ENCODE measurements at places on chromosomes 1 and 21. TPM values are rescaled to one million over a fixed set of nuclear protein-coding genes. Genes with fewer than 3 reads are reported as not detected.

The SLC44A3 gene
- 31.8 TPM for total RNA-seq

The TTC3 gene
- total RNA-seq = 77.1 TPM

The ALPL gene
- total RNA-seq = 242 TPM

The MTARC2 gene
- 49.9 TPM for total RNA-seq

The NHLH1 gene
- total RNA-seq = 0.18 TPM

GRCh38 chr1:44568128-44568900, 106.0 kb downstream of the TMEM53 start:
- no peaks in the 10 kb centered on the region for H3K4me1 ChIP-seq
- no peaks in the 10 kb centered on the region for H3K36me3 ChIP-seq
- DNase-seq = no peak
- no peak overlapping the region for H3K4me3 ChIP-seq
- no peaks in the 10 kb centered on the region for H3K27me3 ChIP-seq

DNA sequence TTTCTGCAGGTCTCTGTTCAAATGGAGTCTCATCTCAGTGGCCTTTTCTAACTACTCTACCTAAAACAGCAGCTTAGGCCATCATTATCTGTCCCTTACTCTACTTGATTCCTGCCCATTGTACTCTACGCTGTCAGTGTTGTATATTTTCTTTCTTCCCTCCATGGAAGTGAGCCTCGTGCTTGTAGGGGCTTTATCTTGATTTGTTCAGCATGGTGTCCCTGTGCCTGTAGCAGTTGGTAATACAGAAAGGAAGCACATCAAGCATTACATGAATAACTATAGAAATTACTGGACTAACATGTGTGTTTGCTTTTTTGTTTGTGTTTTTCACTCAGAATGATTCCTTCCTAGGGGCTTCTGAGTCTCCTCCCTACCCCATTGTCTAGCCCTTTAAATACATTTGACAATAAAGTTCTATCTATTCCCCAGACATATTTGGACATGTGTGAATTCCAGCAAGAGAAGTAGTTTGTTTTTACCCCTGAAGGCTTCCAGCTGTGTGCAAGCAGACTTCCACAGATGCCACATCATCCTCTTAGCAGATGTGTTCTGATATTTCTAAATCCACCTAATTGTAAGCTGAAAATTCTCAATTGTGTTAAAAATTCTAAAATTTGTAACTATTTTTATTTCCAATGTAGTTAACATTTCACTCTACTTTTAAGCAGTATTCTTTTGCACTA, 40.3 kb downstream of the PRMT2 start:
- H3K36me3 ChIP-seq = no peaks in the 10 kb centered on the region
- H3K27me3 ChIP-seq = peaks cover 5% of the 10 kb centered on the region
- no peak for DNase-seq

DNA sequence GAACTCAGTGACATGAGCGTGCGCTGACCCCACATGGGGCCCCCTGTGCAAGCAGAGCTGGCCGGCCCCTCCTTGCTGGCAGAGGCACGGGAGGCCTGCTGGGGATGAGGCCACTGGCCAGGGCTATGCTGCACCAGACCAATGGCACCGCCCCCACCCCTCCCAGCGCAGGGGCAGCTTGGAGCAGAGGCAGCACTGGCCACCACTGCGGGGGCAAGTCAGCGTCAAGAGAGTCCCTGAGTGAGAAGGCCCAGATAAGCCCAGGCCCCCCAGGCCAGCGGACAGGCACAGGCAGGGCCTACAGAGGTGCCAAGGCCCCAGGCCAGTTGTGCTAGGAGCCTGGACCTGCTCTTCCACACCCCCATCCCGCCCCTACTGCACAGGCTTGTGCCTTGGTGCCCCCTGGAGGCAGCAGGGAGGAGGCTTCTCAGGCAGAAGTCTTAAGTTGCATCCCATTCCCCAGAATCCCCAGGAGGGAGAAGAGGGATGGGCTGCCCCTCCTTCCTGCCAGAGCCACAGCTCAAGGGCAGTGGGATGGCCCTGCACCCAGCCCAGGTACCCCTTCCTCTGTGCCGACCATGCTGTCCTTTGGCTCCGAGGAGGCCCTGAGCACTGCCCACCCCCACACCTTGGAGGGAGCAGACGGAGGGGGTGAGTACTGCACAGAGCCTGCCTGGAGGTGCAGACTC, 35.8 kb downstream of the EPHX1 start:
- peaks cover 46% of the 10 kb centered on the region for H3K36me3 ChIP-seq
- peak; percentile 82 for DNase-seq
- H3K27me3 ChIP-seq = no peaks in the 10 kb centered on the region
- no peak overlapping the region for H3K4me3 ChIP-seq
- no peak overlapping the region for H3K27ac ChIP-seq

DNA sequence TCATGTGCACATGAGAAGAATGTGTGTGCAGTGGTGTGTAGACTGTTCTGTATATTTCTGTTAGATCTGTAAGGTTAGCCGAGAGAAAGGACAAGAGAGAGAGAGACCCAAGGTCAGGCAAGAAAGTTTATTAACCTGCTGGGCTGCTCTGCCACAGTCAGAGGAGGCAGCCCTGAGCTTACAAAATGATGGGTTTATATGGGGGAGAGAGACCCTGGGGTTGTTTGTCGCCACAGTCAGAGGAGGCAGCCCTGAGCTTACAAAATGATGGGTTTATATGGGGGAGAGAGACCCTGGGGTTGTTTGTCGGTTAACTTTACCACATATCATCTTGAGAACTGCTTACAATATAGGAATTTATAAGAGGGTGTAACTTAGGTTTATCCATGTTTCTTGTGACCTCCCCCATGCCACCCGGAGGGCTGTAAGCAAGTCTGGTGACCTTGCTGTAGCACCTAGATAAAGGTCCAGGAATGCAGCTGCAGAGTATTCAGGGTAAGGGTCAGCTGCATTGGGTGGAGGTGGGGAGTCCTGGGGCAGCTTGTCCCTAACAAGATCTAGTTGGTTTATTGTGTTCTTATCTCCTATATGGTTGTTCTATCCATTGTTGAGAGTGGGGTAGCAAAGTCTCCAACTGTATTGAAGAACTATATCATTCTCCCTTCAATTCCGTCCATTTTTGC, 9.3 kb upstream of the ZBTB40 start:
- no peak overlapping the region for H3K27ac ChIP-seq
- H3K36me3 ChIP-seq = no peaks in the 10 kb centered on the region
- H3K4me3 ChIP-seq = no peak overlapping the region
- DNase-seq = no peak

DNA sequence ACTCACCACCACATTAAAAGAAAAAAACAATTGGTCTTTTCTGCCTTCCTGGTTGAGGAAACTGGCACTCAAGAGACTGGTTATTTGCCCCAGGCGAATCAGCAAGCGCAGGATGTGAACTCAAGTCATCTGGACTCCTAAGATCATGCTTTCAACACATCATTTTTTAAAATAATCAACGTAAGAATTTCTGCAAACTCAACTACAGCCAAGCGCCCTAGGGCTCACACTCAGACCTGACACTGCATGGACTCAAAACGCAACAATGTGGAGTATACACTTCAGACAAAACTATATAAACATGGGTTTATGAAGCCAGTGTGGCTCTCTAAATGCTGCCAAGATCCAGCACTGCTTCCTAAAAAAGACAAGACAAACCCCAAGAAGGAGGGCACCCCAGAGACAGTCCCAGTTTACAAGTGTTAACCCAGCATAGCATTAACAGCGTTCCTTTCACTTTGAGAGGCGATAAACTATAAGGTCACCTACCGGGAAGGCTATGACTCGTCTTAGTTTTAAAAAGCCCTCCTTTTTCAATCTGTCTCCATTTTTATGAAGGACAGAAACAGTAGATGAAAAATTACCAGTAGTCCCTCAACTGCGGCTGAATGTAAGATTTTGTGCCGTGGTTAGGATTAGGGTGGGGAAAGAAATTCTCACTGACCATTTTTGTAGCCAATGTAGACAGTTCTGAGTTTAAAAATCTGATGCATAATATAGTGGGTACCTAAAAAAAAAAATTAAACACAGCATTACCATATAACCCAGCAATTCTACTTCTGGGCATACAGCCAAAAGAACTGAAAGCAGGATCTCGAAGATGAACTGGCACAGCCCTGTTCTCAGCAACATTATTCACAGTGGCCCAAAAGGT, 54.8 kb downstream of the SIPA1L2 start:
- peak; percentile 60 for DNase-seq
- peak overlapping the region; percentile 47 for H3K27ac ChIP-seq
- no peaks in the 10 kb centered on the region for H3K27me3 ChIP-seq

DNA sequence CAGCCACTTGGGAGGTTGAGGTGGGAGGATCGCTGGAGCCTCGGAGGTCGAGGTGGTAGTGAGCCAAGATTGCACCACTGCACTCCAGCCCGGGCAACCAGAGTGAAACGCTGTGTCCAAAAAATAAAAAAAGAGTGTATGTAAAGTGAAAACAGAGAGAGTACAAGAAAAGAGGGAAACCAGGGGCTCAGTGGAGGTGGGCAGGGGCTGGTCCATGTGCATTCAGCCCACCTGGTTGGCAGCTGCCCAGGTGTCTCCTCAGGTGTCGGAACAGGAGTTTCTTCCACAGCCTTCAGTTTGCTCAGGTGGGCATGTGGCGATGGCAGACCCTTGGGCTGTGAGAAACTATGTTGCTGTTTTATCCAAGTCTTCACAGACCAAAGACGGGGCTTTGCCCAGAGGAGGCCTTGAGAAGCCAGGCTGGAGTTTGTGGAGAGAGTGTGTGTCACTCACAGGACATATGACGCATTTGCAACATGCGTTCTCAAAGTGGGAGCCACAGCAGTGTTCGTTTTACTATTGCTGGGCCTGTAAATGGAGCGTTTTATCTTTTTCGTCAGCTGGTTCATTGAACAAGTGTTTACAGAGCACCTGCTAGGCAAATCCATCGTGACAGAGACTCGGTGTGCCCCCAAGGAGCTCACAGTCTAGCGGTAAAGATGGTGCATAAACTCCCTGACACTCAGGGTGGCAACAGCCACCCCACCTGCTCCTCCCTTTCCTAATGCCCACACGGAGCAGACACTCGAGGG, 22.4 kb upstream of the SAMD11 start:
- H3K36me3 ChIP-seq = no peaks in the 10 kb centered on the region
- no peak overlapping the region for H3K4me3 ChIP-seq
- no peak for DNase-seq
- peaks cover 10% of the 10 kb centered on the region for H3K4me1 ChIP-seq

GRCh38 chr1:153465811-153466636, 5.6 kb upstream of the S100A7 start:
- H3K27ac ChIP-seq = no peak overlapping the region
- DNase-seq = peak; percentile 49
- peaks cover 12% of the 10 kb centered on the region for H3K27me3 ChIP-seq
- no peaks in the 10 kb centered on the region for H3K4me1 ChIP-seq
- H3K4me3 ChIP-seq = no peak overlapping the region

- no peaks in the 10 kb centered on the region for H3K27me3 ChIP-seq
- H3K4me3 ChIP-seq = peak overlapping the region; percentile 79
- no peak for DNase-seq
- no peak overlapping the region for H3K27ac ChIP-seq
Measured at GRCh38 chr1:54405898-54406293, 298 bp downstream of the SSBP3 start.

- peaks cover 2% of the 10 kb centered on the region for H3K36me3 ChIP-seq
- H3K4me1 ChIP-seq = no peaks in the 10 kb centered on the region
- peak; percentile 78 for DNase-seq
- H3K4me3 ChIP-seq = no peak overlapping the region
Measured at GRCh38 chr1:47986761-47987200, 10.4 kb downstream of the TRABD2B start.

DNA sequence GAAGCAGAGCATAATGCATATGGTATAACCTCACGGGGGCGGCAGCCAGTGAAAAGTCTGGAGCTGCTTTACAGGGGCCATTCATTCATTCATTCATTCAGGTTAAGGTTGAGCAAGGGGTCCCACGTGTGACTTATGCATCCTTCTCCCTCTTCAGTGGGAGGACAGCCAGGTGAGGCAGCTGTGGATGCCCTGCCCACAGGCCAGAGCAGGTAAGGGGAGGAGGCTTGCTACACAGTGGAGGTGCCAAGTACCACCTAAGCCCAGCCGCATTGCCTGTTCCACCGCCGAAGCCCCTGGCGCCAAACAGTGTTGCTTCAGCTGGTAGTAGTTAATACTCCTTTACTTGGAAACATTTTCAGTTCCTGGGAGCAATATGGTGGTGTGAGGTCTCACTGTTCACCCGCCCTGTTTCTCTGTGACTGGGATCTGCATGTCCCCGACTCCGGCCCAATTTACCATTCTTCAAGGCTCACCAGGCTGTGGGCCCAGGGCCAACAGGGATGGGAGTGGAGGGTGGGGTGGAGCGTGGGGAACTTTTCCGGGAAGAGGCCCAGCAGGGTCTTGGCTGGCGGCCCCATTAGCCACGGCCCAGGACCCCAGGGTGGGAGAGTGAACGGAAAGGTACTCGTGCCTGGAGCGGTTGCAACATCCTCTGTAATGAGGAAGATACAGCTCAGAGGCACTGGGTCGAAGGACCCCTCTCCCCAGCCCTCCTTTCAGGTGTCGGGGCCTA, 722 bp upstream of the PODN start:
- peak; percentile 58 for DNase-seq
- H3K27me3 ChIP-seq = no peaks in the 10 kb centered on the region

GRCh38 chr1:202012544-202013478, 2.4 kb downstream of the ELF3 start:
- peak overlapping the region; percentile 15 for H3K4me3 ChIP-seq
- DNase-seq = no peak
- H3K4me1 ChIP-seq = peaks cover 2% of the 10 kb centered on the region
- H3K27me3 ChIP-seq = no peaks in the 10 kb centered on the region
- H3K36me3 ChIP-seq = peaks cover 11% of the 10 kb centered on the region

GRCh38 chr1:27099135-27099586, 55.8 kb downstream of the SLC9A1 start:
- no peaks in the 10 kb centered on the region for H3K27me3 ChIP-seq
- H3K4me3 ChIP-seq = no peak overlapping the region
- peaks cover 29% of the 10 kb centered on the region for H3K4me1 ChIP-seq
- H3K36me3 ChIP-seq = no peaks in the 10 kb centered on the region

DNA sequence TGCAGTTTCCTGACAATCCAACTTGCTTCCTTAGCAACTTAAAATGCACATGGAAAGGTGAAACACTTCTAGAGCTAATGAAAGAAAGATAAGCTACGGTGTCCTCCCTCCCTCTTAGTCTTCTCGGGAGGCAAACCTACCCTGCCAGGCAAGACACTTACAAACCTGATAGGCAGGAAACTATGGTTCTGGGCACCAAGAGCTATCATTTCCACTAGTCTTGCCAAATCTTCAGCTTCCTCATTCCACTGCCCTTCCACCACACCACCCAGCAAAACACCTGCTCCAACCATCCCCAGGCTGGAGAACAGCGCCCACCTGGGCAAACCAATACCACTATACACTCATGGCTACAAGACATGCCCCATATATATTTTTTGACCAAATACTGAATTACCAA, 15.2 kb downstream of the NDC1 start:
- H3K4me1 ChIP-seq = no peaks in the 10 kb centered on the region
- no peaks in the 10 kb centered on the region for H3K27me3 ChIP-seq
- DNase-seq = no peak
- H3K4me3 ChIP-seq = no peak overlapping the region
